ENCODE measurements at places on chromosomes 3 and 15.

- DNase-seq, result peak; percentile 88
Measured at GRCh38 chr15:67116742-67117141, 51.3 kb downstream of the SMAD3 start.

GRCh38 chr3:101212730-101213129 is 107.6 kb downstream of the IMPG2 start:
- no peak for DNase-seq

GRCh38 chr15:60555291-60555690 is 76.3 kb upstream of the ICE2 start:
- no peak for DNase-seq

DNA sequence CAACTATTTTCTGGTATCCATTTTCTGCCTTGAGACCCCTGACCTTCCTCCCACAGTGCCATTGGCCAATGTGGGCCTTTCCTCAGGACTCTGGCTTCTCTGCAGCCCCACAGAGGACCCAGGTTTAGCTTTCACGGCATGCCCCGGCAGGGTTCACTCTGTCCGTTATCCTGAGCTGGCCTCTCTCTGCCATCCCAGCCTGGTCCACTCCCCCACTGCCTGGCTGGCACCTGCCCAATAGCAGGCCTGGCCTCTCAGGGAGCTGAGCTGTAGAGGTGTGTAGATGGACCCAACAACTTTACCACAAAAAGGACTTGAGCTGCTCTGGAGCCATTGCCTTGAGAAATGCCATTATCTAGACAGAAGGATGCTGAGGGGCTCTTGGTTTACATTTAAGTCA is 57.5 kb downstream of the SCN10A start:
- DNase-seq, result no peak

DNA sequence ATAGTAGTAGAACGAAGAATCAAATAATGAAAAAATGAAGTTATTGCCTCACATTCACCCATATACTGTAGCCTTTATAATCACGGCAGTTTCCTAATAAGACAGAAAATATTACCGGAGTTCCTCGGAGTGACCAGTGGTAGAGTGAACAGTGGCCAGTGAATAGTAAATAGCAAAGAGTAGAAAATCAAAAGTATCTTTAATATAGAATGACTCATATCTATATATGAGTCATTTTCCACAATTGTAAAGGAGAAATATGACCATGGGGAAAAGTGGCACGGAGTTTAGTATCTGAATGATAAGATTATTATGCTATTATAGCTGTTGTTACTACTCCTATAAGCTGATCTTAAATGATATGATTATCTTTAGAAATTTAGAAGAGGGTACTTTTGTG is 38.5 kb downstream of the ZBTB20 start:
- no peak for DNase-seq

DNA sequence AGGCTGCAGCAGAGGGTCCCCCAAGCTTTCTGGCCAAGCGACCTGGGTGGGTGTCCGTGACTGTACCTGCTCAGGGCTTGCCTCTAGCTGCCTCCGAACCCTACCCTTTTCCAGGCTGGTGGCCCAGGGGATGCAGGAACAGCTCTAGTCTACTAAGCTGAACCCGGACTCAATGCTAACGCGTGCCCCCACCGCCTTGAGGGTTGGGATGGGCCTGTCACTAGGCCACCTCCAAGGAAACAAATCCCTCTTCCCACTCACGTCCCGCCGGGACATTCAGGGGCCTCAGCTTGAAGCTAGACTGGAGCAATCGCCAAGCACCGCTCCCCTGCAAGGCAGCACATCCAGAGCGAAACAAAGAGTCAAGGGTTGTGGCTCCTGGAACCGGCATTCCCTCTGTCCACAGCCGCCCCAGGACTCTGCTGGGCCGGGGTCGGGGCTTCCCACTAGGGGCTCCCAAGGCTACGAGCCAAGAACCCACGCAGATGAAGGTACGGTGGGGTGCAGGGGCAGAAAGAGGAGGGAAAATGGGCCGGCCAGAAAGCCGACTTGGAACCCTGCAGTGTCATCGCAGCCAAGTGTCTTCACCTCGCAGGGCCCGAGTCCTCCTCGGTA is 2.9 kb downstream of the FBXL22 start:
- no peak for DNase-seq

DNA sequence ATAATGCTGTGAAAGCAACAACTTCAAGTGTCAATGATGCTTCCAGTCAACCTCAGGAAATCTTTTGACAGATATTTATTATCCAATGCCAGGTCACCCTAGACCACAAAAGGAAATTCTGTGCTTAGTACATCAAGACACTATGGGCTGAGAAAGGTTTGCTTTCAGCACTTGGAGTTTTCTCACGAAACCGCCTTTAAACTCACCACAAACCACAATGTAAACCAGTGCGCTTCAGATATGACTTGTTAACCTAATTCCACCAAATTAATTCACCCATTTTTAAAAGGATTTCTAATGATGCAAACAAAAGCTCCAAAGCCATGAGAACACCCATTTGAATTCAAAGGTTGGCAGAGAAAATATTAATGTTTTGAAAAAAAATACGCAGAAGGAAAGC is 292.9 kb upstream of the NR2F2 start:
- DNase-seq, result no peak

DNA sequence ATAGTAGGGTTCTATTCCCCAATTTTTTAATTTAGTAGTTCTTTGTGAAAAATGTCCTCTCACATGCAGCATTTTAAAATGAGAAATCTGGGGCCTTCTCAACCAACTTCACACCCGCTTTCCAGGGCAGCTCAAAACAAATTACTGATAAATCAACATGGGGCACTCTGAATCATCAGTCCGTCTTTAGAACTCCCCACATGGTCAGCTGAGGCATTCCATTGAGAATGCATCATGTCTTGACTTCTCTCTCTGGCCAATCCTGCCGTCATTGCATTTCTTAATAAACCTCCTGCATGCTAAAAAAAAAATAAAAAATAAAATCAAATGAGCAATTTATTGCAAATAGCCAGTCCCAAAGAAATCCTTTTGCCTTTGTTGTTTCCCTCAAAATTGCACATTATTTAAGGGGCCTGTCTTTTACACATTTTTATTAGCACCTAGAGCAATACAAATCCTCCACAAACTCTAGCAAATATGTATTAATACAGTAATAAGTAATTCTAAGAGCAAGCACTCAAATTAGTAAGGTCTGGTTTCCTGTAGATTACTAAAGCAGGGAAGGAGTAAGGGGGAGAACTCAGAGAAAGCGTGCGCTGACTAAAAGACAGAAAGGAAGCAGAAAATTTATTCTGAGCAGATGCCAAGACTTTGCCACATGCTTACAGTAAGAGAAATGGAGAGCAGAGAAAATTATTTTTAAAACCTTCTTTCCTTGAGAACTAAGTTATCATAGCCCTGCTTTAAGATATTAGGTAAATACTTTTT is 175.7 kb downstream of the TNIK start:
- DNase-seq, result peak; percentile 93

- DNase-seq, result no peak
Measured at GRCh38 chr3:107268469-107268868, 108.8 kb upstream of the CCDC54 start.

DNA sequence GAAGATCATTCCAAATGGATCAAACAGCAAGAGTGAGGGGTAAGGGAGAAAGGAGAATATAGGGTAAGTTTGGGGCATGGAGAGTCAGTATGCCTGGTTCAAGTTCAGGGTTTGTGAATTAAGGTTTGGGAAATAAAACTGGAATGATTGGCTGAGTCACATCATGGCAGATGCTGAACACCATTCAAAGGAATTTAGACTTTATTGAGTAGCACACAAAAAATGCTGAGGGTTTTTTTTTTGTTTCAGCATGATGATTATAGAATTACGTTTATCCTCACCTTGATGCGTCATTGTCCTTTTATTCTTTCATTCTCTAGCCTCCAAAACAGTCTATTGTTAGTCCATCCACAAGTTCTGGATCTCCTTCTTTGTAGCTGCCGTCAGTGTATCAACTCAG is 220.0 kb upstream of the UMPS start:
- DNase-seq, result peak; percentile 73

GRCh38 chr3:24294150-24294549 is 200.5 kb downstream of the THRB start:
- peak; percentile 81 for DNase-seq

GRCh38 chr3:123291404-123291803 is 89.7 kb downstream of the SEC22A start:
- no peak for DNase-seq

GRCh38 chr3:179108086-179108485 is 36.5 kb upstream of the ZMAT3 start:
- peak; percentile 80 for DNase-seq

- DNase-seq, result no peak
Measured at GRCh38 chr15:53110999-53111398, 320.9 kb upstream of the ONECUT1 start.

DNA sequence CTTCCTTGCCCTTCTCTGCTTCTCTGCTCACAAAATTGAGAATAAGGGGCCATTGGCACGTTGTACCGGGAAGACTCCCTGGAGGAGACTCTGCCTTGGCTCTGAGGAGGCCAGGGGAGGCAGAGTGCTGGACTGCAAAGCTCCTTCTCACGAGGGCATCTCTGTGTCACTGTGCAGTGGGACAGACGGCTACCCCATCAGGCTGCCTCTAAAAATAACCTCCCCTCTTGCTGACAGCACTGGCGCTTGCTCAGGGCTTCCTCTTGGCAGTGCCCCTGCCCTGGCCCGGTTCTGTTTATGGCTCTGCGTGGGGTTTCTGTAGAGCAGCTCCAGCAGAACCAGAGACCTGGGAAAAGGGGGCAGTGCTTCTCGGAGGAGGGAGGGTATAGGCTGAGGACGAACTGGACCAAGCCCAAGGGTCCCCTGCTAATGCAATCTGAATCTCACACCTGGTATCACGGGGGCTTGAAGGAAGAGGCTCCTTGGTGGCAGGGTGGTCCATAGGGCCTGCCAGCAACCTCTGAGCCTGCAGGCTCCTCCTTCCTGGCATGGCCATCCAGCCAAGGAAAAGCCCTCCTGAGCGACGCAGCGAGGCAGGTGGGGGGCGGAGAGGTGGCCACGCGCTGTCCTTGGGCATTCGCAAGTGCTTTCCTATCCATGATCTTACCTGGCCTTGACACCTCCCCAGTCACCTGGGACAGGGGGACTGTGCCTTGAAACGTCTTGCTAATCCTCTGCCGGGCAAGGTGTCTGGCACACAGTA is 63.3 kb upstream of the TLE3 start:
- no peak for DNase-seq

- no peak for DNase-seq
Measured at GRCh38 chr15:64824929-64825430, 467 bp downstream of the PIF1 start.

DNA sequence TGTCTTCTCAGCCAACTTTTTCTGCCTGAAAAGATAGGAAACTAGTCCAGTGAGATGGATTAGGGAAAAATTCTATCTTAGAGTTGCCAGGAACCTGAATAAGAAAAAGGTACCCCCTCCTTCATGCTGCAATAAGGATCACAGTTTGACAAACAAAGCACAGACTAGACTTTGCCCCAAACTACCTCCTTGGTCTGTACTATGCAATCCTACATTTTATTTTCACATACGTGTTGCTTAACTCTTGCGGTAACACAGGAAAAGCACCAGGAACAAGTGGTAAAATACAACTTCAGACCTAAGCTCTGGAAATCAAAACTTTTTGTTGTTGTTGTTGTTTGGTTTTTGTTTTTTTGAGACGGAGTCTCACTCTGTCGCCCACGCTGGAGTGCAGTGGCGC is 11.3 kb upstream of the IL12A start:
- DNase-seq, result no peak

DNA sequence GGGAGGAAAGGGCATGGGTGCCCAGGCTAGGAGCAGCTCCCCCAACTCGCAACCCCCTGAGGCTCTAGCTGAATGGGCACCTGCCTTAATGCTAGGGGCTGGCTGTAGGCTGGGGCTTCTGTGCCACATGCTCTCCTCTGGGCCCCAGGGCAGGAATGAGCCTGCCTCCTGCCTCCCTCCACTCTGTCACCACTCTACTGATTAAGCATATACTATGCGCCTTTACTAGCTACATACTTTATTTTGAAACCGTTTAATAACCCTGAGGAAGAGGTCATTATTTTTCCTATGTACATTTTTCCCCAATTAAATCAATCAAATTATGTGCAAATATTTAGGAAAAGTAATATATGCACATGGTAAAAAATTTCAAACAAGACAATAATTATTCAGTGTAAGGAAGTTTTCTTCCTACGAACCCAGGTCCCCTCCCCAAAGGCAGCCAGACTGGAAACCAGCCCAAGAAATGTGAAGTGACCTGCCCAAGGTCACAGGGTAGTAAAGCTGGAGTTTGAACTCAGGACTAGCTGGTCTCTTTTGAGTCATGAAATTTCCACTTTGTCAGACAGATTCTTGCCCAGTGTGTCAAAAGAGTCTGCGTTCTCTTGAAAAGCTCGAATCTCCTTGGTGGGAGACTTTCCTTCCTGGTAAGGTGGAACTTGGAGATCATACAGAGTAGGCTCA is 122.5 kb downstream of the DNAJB8 start:
- DNase-seq, result no peak

GRCh38 chr3:60757724-60758123 is 493.5 kb downstream of the FHIT start:
- DNase-seq, result no peak

DNA sequence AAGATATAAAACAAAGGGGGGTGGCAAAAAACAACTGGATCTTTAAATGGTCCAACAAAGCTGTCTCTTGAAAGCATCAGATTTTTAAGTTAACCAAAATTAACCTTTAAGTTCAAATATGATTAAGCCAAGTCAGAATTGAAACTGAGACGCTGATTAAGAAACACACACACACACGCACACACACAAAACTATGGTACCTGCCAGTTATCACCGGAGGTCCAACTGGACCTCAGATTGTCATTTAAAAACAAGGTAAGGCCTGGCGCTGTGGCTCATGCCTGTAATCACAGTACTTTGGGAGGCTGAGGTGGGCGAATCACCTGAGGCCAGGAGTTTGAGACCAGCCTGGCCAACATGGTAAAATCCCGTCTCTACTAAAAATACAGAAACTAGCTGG is 10.4 kb downstream of the ARF4 start:
- DNase-seq, result no peak

DNA sequence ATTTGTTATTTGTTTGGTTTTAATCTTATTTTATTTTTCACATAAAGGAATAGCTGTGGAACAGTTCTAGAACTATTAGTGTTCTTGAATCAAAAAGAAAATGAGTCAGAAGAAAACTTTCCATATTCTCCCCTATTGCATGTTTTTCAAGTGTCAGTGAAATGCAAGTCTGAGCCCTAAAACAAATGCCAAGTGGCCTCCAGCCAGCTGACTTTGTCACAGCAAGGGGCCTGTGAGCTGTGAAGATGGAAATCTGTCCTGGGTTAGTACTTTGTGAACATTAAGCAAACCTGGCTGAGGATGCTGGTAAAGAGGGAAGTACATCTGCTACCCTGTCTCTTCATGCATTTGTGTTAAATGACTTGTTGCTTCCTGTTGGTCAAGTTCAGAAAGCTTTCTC is 14.2 kb downstream of the LRRC49 start:
- no peak for DNase-seq

GRCh38 chr15:35496585-35496984 is 49.4 kb downstream of the DPH6 start:
- no peak for DNase-seq

GRCh38 chr15:99895189-99895955 is 162.1 kb upstream of the LYSMD4 start:
- DNase-seq, result no peak

GRCh38 chr3:170355738-170356595 is 1.5 kb upstream of the SKIL start:
- peak; percentile 69 for DNase-seq

GRCh38 chr15:94674296-94674695 is 442.9 kb downstream of the MCTP2 start:
- peak; percentile 45 for DNase-seq

GRCh38 chr3:33152363-33153360 is 38.8 kb downstream of the CRTAP start:
- DNase-seq, result peak; percentile 57

Data from kidney tubule cell (primary cell).